Upper lobe of right lung (tissue), 1 donor: ENCODE measurements at places on chromosomes 11 and 22. TPM values are rescaled to one million over a fixed set of nuclear protein-coding genes. Genes with fewer than 3 reads are reported as not detected.

DNA sequence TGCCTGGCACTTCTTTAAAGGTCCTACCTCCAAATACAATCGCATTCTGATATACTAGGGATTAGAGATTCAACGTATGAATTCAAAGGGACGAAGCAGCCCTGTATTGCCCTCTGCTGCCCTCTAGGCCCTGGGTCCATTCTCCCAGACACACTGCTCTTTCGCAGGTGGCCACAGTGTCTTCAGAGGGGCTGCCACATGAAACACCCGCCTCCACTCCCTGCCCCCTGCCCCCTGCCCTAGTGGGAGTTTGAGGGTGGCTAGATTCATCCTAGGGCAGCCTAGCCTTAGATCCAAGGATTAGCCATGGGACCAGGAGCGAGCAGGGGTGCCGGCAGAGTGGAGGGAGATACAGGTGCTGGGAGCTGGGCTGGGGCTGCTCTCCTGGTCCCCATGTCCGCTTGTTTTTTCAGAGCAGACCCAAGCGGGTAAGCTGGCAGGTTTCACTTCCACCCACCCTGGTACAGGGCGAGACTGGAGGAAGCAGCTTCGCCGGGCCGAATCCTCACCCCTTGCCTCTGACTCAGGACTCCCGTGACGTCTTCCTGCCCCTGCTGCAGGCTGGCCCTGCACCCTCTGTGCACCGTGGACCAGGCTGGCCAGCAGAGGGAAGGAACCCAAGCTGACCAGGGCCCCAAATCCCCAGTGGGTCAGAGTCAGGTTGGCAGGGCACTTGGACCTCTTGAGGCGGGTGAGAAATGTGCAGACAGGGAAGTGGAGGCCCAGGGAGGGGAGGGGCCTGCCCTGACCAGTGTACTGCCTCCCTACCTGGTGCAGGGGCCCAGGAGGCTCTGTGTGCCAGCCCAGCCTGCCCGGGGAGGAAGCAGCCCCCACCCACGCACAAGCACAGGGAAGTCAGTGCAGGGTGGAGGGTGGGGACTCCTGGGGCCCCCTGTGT, 28.4 kb upstream of the HMOX1 start:
- H3K36me3 ChIP-seq = peaks cover 6% of the 10 kb centered on the region
- peak overlapping the region; percentile 78 for H3K27ac ChIP-seq
- H3K4me1 ChIP-seq = peaks cover 20% of the 10 kb centered on the region
- peak; percentile 90 for DNase-seq
- H3K27me3 ChIP-seq = no peaks in the 10 kb centered on the region

The OR2AG1 gene
- total RNA-seq = not detected

The TYR gene
- total RNA-seq = not detected

The PHETA2 gene
- 15.4 TPM for total RNA-seq
